ENCODE measurements at places on chromosomes 16 and 17.

GRCh38 chr16:88428616-88429386 is 24.3 kb upstream of the ZFPM1 start:
- no peak for DNase-seq

GRCh38 chr17:50861822-50862528 is 4.2 kb downstream of the TOB1 start:
- DNase-seq, result no peak

GRCh38 chr16:35637683-35638082 is 2178.3 kb downstream of the TP53TG3F start:
- no peak for DNase-seq

DNA sequence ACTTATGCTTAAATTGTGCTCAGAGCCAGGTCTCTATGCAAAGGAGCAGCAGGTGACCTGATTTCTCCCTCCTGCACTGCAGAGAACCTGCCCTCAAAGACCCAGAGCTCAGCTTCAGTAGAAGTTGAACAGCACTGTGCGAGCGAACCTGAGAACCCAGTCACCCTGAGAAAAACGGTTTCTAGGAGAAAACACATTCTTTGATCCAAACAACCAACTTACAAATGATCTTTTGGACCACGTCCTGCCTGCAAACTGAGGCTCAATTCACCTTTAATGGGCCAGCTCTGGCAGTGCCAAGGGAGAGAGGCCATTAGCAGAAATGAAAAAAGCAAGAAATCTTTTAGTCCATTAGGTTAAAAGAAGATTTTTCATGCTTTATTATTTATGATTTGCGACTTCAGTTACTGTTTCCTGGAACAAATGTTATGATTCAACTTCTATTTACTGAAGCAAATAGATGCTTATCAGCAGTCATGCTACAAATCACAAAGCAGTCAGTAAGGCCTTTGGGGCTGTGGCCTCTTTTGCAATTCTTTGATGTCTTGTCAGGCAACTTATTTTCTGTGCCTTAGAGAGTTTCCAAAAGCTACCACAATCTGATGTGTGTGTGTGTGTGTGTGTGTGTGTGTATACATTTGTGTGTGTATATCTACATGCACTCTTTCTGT is 65.7 kb upstream of the LRRC37A3 start:
- peak; percentile 42 for DNase-seq

DNA sequence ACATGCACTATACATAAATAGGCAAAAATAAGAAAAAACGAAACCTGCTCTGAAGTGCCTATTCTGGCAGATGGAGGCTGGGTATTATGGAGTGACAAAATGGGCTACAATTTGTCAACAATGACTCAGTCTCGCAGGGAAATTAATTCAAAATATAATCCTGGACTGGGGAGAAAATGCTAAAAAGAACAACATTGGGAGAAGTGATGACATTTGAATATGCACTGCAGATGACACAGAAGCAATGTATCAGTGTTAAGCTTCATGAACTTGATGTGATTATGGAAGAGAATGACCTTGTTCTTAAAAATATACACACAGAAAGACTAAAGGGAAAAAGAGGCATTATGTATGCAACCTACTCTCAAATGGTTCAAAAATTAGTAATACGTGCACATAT is 74.8 kb upstream of the PSMD7 start:
- no peak for DNase-seq

DNA sequence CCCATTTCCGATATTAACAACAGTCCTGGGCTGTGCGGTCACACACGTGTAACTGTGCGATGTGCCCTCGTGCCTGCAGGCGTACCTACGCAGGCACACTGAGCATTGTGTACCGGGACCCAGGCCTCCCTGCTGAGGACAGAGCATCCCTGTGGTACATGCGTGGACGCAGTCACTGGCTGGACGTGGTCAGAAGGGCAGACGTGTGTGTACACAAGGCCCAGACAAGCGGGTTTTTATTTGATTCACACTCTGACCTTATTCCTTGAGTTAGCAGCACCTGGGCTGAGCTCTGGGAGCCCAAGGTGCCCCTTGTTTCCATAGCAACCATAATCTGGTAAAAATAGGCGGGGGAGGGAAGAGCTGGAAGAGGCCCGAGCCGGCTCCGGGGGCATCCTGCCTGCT is 19.5 kb downstream of the RAP1GAP2 start:
- peak; percentile 77 for DNase-seq

GRCh38 chr16:85461814-85462713 is 151.1 kb upstream of the GSE1 start:
- peak; percentile 45 for DNase-seq

GRCh38 chr17:51818777-51819176 is 339.7 kb downstream of the CA10 start:
- DNase-seq, result no peak

- peak; percentile 67 for DNase-seq
These were observed 105.5 kb downstream of the SPAG9 start for GRCh38 chr17:51015145-51015558.

- DNase-seq, result no peak
These were observed 239.7 kb downstream of the XYLT1 start for GRCh38 chr16:17230932-17231581.

DNA sequence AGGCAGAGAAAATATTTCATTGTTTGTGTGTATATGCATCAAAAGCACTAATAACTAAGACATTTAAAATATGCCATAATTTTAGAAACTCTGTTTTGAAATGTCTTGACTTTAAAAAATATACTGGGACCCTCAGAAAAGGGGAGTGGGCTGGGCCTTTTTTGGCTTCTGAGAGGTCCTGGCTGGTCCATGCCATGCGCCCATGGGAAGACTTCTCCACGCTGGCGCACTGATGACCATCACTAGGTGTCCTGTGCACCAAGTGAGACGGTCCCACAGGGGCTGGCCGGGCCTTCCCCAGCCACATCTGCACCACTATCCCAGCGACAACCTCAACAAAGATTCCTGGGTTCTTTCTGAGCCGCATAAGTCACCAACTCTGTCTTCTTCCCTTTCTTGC is 27.0 kb upstream of the WFIKKN2 start:
- no peak for DNase-seq

GRCh38 chr16:89153848-89154271 is 17.7 kb upstream of the CDH15 start:
- DNase-seq, result no peak

GRCh38 chr16:22186517-22186916 is 19.6 kb upstream of the EEF2K start:
- no peak for DNase-seq

DNA sequence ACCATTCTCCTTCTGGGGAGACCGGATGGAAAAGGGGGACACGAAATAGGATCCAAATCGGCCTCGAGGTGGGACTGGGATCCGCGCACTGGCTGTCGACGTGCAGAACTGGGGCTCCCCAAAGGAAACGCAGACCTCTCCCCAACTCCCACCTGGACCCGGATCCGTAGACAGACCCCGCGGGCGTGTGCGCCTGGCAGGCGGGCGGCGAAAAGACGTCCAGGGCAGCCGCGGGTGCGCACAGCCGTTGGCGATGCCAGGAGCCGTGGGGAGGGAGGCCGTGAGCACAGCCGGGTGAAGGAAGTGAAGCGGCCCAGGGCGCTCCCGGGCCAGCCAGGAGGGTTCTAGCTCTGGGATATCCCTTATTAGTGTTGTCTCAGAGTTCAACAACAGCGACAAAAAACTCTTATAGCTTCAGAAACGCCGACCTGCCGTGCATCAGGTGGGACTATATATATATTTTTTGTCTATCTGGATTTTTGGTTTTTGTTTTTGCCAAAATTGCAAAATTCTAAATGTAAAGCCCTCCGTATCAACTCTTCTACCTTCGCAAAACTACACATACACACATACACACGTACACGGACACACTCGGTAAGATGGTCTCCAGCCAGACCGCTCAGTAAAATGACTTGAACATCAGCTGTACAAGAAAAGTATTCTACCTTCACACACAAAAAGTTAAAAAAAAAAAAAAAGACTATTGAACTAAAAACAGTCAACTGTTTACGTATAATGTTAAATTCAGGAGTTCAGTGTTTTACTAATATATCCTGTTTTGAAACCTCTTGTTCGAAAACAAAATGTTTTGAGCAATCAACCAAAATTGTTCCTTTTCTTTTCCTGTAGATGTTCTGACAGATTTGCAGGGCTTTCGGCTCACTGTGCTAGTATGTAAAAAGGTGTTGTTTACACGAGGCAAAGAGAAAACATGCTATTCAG is 5.2 kb upstream of the AATF start:
- DNase-seq, result peak; percentile 40

DNA sequence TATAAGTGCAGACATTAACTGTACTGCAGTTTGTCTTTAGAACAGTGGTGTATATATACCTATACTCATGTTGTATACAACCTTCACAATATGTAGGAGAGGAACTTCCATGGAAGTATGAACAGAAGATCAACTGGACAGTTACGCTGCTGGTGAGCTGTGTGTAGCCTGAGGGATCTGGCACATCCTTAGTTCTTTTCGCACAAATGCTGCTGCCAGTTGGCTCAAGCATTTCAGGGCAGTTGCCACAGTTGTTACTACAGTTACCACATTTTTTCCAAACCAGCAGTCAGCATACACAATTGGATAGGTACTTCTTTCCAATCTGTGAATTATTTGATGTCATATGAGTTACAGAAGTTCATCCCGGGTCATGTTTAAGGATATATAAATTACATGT is 539.6 kb upstream of the HSBP1 start:
- DNase-seq, result peak; percentile 23

DNA sequence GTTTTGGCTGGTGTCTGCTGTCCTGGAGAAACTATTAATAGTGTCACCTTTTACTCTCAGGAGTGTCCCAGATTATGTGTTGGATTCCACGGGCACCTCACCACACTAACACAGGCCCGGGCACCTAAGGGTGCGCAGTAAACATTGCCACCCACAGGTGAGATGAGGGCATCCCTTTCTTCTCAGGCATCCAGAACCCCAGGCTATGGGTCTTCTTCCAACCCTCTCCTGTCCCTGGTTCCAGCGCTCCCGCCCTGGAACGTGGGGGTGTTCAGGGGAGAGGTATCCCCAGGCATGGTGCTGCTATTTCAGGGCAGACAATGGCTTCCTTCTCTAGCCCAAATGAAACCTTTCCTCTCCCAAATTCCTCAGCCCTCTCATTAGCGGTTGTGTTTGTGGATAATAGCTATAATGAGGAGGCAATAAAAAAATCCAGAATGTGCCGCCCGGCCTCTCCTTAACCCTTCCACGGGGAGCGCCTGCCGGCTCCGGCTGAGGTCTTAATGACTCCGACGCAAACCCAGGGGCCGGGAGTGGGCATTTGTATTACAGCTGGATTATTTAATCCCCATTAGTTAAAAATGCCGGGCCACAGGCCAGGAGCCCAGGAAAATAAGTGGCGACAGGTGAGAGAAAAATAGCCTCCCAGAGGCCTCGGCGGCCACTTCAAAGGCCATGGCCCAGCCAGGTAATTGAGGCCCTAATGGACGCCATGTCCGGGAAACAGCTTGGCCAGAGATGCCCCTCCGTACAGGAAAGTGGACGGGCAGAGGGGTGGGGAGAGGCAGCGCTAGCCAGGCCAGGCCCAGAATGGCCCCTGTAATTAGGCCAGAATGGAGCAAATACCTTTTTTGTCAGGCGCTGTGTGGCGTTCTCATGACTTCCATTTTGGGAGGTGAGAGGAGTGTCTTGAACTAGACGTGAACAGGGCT is 102.8 kb downstream of the IRX5 start:
- no peak for DNase-seq
